Testis (tissue), 5 donors: ENCODE measurements at places on chromosomes 6 and 20.

DNA sequence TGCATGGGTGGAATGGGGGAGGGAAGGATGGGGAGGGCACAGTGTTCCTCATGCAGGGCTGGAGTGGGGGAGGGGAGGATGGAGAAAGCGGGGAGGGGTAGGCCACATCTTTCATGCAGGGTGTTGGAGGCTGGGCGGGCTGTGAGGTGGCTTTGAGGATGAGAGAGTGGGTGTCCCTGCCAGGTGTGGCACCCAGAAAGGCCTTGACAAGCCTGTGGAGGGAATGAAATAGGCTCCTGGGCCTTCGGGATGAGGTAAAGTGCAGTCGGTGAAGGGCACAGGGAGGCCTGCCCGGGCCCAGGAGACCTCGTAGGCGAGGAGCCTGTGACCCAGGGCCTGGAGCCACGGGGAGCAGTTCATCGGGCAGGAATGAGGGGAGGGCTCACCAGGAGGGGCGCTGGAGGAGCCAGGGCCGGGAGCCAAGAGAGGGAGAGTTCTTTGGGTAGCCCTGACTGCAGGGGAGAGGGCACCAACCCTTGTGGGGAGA is 7.6 kb downstream of the CEBPB start:
- no peak for DNase-seq

GRCh38 chr20:9615766-9616454 is 101.5 kb downstream of the LAMP5 start:
- DNase-seq: no peak

- no peak for DNase-seq
Measured at GRCh38 chr6:32617751-32618150, 19.5 kb upstream of the HLA-DQA1 start.

DNA sequence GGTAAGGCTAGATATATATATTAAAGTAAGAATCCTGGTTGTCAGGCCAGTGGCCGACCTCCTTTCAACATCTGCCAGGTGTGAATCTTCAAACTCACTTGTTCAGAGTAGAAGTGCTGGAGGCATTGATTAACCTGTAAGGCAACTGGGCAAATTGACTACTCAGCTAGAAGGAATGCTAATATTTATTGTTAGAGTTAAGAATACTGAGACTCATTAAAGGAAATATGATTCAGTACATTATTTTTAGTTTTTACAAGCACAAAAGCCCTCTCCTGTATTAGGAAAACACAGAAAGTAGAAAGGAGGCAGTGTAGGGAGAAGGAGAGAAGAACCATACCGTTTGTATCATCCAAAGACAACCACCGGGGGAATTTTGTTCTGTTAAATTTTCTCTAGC is 53.5 kb downstream of the RIPOR2 start:
- DNase-seq: no peak

DNA sequence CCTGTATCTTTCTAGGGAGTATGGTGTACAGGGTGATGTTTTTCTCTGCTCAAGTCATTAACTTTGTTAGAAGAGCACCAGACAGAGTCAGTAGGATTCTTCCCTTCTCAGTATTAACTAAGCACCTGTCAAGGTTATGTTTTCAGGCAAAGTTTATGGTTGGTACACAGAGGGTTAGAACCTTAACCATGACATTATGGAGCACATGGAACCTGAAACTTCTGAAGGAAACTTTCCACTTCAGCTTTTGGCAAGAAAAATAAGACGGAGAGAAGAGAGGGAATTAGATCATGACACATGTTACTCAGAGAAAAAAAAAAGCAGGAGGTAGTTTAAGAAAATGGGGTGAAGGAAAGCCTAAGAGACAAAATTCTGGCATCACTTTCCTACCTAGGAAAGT is 112.9 kb upstream of the PDE7B start:
- DNase-seq: no peak

DNA sequence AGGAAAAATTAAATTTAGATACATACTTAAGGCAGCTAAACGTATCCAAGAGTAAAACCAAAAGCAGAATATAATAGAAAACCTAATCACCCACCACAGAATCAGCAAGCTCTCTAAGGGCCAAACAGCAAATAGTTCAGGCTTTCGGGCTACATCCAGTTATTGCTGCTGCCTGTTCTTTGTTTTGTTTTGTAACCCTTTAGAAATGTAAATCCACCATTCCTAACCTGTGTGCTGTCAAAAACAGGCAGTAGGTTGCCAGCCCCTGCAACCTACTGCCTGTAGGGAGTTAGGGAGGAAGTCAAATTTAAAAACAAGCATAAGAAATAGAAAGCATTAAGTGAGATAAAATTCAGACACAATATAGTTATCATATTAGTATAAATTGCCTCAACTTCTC is 225.9 kb downstream of the PTPRT start:
- no peak for DNase-seq

DNA sequence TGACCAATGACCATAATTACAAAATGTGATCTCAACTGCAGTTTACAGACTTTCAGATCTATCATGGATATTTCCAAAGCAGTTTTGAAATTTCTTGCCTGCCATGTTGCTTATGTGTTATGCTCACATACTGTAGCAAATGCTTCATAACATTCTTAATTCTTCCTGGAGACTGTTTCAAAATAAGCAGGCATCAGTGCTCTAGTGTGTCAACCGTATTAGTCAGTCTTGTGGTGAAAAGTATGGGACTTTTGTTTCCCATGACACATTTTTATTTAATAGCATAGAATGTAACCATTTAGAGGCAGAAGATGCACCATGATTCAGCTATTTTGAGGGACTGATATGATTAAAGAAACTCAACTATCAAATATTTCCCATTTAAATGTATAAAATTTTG is 1.7 kb downstream of the POPDC3 start:
- no peak for DNase-seq

GRCh38 chr6:79868098-79868722 is 79.1 kb downstream of the ELOVL4 start:
- DNase-seq: peak; percentile 63

- no peak for DNase-seq
Measured at GRCh38 chr6:163947276-163947675, 532.8 kb downstream of the QKI start.

GRCh38 chr6:116444092-116444491 is 17.1 kb upstream of the CALHM6 start:
- no peak for DNase-seq

DNA sequence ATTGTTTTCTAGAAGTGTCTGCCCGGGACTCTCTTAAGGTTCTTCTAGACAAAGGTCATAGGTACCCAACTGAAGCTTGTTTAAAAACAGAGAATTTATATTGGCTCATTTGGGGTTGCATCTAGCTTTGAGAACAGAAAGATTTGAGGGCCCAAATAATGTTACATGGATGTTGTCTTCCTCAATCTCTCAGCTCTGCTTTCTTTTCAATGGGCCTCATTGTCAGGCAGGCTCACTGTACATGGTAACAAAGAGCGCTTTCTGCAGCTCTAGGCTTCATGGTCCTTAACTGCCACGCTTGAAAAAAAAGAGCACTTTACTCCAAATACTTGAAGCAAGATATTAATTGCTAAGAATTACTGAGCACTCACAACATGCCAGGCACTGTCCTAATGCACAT is 22.2 kb downstream of the NHLRC1 start:
- DNase-seq: no peak

- DNase-seq: no peak
Measured at GRCh38 chr6:4889701-4890100, 113.5 kb downstream of the CDYL start.

DNA sequence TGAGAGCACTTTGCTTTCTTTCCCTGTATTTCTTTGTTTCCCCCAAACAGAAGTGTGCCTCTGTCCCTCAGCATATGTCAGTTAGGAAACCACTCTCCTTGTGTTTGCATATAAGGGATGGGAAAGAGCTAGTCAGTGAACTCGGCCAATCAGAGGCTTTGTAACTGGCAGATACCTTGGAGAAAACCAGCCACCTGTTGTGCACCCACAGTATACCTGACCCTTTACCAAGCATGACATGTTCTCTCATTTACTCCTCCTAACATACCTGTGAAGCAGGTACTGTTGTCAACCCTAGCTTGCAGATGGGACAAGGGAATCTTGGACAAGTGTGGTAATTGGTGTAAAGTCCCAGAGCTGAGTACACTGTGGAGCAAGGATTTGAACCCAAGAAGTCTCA is 96.1 kb upstream of the FAM8A1 start:
- no peak for DNase-seq

DNA sequence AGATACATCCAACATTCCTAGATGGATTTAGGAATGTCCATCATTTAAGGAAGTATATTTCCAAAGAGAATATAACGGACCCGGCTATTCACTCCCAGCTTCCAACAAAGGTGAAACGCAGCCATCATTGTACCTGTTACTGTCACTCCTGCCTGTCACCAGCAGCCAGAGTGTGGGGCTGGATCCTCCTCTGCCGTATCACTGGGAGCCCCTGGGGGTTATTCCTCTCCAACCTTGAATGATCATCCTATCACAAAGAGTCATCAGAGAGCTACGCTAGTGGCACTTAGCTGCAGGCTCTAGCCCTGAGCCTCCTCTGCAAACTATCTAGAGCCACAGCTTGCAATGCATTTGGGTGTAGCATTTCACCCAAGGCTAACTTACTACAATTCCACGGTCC is 73.6 kb upstream of the NHSL1 start:
- DNase-seq: no peak

GRCh38 chr6:32074996-32075532 is 34.1 kb downstream of the TNXB start:
- no peak for DNase-seq

DNA sequence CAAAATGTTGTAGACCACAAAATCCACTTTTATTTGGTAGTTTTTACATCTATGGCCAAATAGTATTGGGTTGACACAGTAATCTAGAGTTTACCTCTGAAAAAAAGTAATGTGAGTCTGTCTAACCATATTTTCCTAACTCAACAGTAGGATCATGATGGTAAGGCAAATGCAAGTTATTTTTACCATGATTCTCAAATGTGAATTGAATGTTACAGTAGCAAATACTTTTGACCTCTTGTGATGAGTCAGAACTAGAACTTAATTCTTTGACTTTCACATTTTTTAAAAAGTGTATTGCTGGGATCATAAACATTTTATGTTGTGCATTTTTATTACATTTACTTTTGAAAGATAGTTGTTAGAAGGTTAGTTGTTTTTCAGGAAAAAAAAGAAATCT is 22.0 kb downstream of the RNF146 start:
- no peak for DNase-seq

GRCh38 chr6:42225029-42225339 is 7.3 kb upstream of the MRPS10 start:
- DNase-seq: no peak

DNA sequence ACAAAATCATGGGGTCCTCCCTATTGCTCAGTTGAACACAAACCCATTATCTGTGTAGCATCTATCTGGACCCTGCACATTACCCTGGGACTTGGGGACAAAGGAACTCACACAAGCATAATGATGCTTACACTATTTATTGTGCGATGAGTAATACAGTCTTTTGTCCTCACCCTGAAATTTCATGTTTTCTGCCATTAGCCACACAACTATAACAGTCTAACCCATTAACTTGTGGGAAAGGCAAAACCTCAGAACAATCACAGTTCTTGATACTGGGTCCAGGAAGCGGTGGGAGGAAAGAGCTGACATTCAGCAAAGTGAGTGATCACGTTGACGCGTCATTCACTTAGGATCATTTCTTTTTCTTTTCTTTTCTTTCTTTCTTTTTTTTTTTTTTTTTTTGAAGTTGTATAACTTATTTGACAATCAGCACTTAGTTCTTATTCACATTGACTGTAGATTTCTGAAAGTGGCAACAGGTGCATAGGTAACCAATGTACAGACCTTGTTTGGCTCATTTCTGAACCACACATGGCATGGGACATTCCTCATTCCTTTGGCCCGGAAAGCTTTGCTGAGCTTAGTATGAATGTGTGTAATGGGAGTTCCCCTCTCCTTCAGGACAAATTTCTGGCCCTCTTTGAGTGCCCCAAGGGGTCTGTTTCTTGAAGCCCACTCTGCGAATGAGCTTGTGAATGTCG is 94.8 kb upstream of the CNKSR3 start:
- no peak for DNase-seq
